ENCODE measurements at places on chromosomes 3 and 15.

GRCh38 chr3:120683213-120683612, 1.2 kb upstream of the HGD start:
- DNase-seq: peak; percentile 15

DNA sequence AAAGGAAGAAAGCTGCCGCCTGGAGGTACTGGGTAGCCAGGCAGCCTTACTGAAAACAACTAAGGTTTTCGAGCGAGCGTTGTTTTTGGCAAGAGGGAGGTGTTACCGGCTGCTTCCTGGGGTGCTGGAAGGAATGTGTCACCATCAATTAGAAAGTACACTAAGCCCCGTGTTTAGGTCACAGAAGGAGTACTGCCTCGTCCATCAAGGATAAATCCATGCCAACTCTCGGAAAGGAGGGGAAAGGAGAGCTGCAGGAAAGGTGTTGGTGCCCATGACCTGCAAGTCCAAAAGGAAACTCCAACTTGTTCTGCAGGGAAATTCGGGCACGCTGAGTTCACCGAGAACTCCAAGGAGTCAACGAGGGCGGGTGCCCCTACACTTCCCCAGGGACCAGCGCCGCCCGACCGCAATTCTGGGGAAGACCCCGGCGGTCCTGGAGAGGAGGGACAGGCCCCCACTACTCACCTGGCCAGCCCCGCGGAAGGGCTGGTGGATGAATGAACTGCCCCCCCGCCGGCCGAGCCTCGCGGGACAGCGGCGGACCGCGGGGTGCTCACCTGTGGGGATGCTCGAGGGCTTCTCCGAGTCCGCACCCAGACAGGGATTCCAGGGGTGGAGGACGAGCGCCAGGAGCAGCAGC, 542 bp downstream of the PLOD2 start:
- peak; percentile 46 for DNase-seq

GRCh38 chr3:9503283-9503682, 50.3 kb downstream of the LHFPL4 start:
- peak; percentile 91 for DNase-seq

DNA sequence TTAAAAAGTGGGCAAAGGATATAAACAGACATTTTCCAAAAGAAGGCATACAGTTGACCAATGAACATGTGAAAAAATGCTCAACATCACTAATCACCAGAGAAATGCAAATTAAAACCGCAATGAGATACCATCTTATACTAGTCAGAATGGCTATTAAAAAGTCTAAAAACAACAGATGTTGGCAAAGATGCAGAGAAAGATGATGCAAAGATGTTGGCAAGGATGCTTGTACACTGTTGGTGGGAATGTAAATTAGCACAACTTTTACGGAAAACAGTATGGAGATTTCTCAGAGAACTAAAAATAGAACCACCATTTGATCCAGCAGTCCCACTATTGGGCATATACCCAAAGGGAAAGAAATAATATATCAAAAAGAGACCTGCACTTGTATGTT, 53.5 kb downstream of the TLNRD1 start:
- no peak for DNase-seq

DNA sequence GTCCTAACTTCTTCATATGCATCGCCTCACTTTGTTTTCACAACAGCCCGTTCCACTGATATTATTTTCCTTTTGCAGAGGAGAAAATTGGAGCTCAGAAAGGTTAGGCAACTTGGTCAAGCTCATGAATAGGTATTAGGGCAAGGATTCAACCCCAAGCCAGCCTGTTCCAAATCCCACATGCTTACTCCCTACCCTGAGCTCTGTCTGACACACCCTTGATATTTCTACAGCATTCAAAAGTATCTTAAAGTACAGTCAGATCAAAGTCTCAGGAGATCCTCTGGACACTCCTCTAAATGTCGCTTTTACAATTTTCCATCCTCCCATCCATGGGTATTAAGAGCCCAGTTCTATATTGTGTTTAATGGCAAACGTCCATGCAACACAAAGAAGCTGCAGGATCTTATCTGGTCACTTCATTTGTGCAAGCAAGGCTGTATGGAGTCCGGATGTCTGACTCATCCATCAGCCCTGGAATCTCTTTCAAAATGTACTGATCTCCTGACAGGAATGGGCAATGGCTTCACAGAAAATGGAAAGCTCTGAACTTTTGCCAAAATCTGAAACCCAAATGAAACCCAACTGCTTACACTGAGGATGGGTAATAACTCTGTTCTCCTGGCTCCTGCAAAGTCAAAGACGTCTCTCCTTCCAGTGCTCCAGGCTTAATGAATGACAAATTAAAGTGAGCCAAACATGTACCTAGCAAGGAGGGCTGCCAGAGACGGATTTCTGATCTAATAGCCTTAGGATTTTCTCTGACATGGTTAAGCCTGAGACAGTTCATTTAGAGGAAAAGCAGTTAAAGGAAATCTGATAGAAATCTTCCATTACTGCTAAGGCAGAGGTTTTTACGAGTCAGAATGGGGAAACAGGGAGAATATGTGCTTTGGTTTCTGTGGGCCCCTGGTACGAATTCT, 230.9 kb upstream of the RORA start:
- DNase-seq: no peak

- peak; percentile 45 for DNase-seq
Observed at GRCh38 chr3:120039642-120040610, 54.3 kb downstream of the GSK3B start.

GRCh38 chr3:153952091-153952490, 169.1 kb upstream of the ARHGEF26 start:
- no peak for DNase-seq

DNA sequence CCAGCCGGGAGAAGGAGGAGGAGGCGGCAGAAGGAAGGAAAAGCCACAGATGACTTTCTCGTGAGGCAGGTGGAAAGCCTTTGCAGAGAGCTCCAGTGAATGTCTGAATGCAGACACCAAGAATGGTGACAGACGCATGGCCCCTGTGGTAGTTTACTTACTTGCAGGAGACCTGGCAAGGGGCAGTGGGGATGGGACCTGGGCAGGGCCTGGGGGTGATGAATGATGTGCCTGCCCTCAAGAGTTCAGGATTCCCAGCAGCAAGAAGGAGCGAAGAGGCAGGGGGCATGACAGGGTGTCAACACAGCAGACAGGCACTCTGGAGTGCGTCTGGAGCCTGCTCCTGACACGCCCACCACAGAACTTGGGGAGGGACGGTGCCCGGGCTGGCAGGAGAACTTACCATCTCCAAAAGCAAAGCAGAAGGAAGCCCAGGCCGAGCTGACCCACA, 260.5 kb upstream of the LYSMD4 start:
- DNase-seq: no peak

DNA sequence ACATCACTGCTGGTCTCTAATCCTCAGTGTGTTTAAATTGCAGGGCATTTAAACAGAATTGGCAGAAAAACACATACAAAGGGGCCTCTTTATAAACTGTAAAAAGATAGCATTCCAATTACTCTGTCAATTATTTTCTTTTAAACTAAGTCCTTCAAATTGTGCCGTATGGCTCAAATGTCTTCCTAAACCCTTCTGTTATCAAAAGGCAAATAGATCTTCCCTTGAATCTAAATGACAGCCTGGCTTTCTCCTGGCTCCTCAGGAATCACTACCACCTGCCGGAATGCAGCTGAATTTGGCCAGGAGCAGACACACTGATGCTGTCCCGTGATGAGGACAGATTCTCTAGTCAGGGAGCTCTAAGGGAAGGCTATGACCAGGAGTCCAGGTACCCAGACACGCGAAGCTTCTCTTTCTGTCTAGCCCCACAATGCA, 85.6 kb downstream of the IGF2BP2 start:
- no peak for DNase-seq

GRCh38 chr15:73328981-73329380, 39.8 kb downstream of the HCN4 start:
- DNase-seq: no peak

- DNase-seq: no peak
Observed at GRCh38 chr3:36991923-36992805, 767 bp downstream of the EPM2AIP1 start.

DNA sequence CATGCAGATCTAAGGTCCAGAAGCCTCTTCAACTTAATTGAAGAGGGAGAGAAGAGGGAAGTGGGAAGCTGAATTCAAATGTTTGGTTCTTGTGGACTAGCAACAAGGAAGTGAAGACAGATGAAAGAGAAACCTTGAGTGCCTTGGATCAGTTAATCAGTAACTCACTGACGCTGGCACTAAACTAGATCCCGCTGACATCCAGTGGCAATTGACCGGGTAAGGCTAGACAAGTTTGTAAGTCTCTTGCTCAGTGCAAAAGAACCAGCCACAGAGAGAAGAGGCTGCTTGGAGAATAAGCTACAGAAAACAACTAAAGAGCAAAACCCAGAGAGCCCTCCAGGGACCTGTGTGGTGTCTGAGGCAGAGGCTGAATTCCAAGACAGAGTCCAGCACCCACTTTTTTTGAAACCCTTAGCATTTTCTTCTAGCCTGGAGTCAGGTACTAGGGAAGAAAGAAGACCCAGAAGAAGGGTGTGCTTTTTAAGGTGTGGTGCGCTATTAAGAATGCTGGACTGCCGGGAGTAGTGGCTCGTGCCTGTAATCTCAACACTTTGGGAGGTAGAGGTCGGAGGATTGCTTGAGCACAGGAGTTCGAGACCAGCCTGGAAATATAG, 6.9 kb downstream of the PLCH1 start:
- DNase-seq: peak; percentile 75

GRCh38 chr15:25655207-25655948, 207.7 kb downstream of the ATP10A start:
- DNase-seq: no peak

GRCh38 chr15:99963096-99963825, 230.0 kb upstream of the LYSMD4 start:
- DNase-seq: no peak

DNA sequence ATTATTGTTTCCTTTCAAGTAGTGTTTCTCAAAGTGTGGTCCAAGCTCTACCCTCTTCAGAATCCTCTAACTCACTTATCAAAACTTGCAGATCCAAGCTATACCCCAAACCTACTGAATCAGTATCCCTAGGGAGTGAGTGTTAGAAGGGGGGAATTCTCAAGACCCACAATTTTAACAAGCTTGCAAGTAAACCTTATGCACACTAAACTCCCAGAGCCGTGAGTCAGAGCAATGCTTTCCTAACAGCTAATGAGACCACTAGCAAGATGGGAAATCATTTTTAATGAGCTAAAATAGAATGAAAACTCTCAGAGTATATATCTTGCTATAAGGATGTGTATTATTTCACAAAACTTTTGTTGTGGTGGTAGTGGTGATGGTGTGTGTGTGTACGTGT, 41.1 kb upstream of the SRGAP3 start:
- no peak for DNase-seq

DNA sequence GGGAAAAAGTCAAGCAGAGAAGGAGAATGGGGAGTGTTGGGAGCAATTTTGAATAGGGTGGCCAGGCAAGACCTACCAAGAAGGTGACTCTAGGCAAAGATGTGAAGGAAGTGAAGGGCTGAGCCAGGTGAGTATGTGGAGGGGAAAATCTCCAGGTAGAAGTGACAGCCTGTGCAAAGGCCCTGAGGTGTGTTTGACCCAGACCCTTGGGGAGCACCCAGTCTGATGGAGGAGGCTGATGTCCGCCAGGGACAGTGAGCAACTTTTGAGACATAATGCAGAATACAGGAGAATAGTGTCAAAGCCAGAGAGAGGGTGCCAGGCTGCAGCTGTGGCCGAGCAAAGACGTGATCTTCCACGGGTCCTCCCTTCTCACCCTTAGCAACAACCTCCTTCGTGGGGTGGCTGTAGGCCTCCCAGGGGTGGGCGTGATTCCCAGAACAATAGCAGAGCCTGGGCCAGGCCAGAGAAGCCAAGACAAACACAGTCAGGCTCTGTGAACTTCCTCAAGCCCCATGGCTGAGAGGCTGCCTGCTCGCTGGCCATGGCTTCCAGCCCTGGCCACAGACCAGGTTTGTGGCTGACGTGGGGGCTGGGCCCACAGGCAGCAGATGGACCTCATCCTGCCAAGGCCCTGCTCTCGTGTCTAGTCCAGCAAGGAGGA, 58.1 kb downstream of the SLC6A6 start:
- no peak for DNase-seq

GRCh38 chr3:183449391-183449790, 21.0 kb upstream of the MCF2L2 start:
- DNase-seq: peak; percentile 41

- no peak for DNase-seq
Observed at GRCh38 chr15:77544162-77544561, 88.5 kb downstream of the LINGO1 start.

DNA sequence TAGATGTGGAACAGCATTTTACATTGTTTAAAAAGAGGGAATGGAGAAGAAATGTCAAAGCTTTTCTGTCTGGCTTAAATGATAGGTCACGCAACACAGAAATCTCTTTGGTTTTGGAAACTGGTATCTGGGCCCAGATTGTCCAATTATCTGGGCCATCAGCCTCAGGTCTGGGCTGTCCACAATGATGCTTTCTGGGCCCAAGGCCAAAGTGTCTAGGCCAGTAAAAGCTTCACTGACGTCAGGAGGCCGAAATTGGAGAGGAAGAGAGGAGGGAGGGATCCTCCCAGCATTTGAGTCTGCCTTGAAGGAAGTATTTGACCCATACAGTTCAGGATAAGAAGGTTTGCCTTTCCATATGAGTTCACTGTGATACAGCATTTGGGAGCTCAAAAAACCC, 60.7 kb upstream of the ALDH1A3 start:
- DNase-seq: no peak

- no peak for DNase-seq
Observed at GRCh38 chr3:185631508-185632206, 45.6 kb downstream of the SENP2 start.

- DNase-seq: no peak
Observed at GRCh38 chr15:88920186-88920891, 7.2 kb upstream of the MFGE8 start.

DNA sequence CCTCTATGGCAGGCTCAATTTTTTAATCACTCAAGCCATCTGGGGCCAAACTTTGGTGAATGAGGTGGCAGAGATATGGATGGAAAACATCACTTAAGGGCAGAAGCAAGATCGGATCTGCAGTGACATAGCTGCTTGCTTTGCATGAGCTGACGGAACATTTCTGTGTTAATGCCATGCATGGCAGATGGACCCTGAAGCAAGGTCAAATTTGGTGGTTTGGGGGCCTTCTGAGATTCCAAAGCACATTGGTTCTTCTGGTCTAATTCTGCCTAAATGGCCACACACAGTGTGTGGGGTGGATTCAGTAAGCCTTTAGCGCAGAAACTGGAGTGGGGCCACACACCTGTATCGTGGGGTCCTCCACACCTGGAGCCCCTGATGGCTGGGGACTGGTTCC, 38.3 kb upstream of the BCL2L10 start:
- no peak for DNase-seq

DNA sequence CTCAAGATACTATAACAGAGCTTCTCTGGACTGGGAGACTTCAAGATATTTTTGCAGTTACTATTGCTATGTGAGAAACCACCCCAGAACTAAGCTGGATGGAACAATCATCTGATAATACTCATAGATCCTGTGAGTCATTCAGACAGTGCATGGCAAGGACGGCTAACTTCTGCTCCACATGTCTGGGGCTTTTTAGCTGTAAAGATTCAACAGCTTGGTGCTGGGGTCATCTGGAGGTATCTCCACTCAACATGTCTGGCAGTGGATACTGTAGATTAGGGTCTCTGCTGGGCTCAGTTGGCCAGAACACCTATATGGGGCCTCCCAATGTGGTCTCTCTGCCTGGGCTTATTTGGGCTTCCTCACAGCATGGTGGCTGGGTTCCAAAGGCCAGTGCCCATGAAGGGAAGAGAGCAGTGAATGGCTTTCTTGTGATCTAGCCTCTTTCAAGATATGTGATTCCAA, 117.3 kb upstream of the SLC7A14 start:
- DNase-seq: no peak

Data from KBM-7 (cell line).